ENCODE measurements at places on chromosomes 4 and X.

DNA sequence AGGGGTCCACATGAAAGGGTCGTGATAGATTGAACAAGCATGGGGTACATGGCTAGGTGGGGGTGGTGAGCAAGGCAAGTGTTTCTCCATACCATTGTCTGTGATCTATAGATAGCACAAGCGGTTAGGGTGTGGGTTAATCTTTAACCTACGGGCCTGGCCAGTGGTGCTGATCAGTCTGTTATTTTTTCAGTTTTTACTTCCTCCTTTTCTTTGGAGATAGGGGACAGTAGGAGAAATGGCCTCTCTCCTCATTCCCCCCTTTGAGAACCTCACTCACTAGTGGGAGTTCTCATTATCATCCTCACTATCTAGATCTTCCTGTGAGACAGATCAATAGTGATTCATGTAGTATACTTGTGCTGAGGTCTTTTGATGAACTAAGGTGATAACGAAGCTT lies 16.2 kb upstream of the GPKOW start:
- no peak for DNase-seq

- DNase-seq: no peak
Measured at GRCh38 chrX:132576939-132577338, 88.1 kb upstream of the MBNL3 start.

- no peak for DNase-seq
Measured at GRCh38 chr4:123488916-123489315, 92.3 kb downstream of the SPRY1 start.

DNA sequence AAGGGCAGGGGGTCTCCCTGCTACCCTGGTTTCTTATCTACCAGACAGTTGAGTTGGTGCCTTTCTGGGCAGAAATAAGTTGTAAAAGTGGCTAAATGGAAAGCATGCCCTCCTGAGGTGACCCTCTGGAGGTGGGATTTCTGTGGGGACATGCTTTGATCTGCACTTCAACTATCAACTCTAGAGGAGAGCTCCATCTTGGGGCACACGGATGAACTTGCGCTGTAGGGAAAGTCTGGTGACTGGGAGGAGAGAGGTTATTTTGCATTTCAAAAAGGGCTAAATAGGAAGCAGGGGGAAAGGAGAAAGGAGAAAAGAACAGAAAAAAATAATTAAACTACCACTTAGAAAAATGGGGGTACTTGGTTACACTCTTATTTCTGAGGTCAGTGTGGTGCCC lies 12.7 kb upstream of the RHOXF2B start:
- no peak for DNase-seq

GRCh38 chr4:122453384-122453995 lies 3.0 kb downstream of the IL2 start:
- no peak for DNase-seq

DNA sequence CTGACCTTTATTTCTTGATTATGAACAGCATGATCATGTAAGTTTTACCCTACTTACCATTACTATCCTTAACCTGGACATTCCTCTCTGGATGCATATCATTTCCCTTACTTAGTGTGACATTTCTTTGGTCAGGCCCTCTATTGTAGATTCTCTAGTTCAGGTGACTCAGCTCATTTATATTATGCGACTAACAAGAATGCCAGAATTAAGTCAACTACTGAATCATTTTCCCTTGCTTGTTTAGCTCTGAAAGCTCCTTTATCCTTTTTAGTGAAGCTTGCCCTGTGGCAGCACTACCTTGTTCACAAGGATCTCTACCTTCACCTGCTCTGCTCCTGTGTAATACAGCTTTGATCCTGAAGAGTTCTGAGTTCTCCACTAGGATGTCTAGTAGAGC lies 15.1 kb upstream of the UGT2B17 start:
- DNase-seq: no peak

GRCh38 chr4:80461412-80461811 lies 125.9 kb downstream of the CFAP299 start:
- DNase-seq: no peak

DNA sequence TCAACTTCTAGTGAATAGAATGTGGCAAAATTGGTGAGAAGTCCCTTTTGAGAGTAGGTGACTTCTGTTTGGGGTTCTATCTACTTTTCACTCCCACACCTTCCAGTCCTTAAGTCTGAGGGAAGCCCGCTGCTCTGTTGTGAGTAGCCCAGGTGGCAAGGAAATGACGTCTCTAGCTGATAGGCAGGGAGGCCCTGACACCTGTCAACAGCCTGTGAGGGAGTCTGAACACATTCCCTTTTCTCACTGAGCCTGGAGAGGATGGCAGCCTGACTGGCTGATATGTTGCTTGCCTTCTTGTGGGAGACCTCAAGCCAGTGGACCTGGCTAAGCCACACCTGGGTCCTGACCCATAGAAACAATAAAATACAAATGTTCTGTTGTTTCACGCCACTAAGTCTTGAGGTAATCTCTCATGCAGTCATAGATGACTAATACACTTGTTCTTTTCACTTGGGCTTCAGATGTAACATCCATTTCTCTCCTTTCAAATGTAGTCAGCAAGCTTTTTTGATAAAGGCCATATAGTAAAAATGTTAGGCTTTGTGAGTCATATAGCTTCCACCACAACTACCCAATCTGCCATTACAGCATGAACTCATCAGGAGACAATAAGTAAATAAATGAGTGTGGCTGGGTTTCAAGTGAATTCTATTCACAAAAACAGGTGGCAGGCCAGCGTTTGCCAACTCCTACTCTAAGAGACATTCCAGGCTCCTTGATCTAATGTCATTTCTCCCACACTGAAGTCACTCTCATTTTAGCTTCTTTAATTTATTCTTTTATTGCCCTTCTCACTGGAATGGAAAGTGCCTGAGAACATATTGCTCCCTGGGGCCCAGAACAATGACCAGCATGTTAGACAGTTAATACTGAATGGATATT lies 265.1 kb upstream of the MAD2L1 start:
- no peak for DNase-seq

GRCh38 chr4:104901961-104902605 lies 244.6 kb upstream of the TET2 start:
- no peak for DNase-seq

DNA sequence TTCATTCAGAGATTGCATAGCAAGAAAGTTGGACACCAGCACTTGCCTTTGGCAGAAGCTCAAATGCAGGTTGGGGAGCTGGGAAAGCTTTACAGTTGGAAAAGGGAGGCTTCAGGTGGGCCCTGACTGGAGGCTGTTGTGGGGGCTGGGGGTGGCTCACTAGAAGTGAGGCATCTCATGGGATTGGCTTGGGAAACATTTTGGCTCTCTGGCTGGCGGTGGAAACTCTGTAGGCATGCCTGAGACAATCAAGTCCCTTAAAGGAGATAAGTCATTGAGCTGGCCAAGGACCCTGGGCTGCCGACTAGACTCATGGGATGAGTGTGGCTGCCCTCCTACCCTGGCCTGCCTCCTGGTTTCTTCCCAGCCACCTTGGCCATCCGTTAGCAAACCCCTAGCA lies 31.4 kb upstream of the STS start:
- DNase-seq: no peak

DNA sequence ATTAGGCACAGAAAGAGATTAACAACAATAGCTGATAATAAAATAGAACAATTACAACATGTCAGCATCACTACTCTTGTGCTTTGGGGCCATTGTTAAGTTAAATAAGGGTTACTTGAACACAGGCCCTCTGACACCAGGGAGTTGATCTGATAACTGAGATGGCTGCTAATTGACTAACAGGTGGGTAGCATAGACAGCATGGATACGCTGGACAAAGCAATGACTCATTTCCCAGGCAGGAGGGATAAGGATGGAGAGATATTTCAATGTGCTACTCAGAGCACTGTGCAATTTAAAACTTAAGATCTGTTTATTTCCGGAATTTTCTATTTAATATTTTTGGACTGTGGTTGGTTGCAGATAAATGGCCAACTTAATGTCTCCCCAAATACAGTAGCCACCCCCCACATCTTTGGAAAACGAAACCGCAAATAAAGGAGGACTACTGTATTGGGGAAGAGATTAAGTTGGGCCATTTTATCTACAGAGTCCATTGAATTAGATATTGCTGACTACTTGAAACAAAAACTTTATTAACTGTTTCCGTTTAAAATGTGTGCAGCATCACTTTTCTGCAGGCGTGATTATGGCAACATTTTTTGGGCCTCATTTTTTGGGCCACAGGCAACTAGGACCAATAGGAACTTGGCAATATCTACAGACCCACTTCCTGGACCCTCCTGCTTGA lies 200.6 kb upstream of the KLF3 start:
- DNase-seq: no peak

DNA sequence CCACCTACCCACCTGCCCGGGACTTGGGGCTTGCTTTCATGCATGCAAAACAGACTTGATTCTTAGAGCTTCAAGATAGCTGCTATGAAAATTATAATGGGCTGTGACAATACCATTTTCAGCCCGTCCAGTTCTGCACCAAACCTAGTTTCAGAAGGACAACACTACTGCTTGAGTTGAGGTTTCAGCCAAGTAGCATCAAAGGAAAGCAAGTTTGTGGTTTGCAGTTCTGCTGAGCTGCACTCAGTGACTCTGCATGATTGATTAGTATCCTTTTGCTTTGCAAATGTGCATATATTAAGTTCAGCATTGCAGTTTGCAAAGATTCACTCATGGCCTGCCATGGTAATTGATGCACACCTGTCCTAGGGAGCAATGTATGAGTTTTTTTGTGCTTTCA lies 442.7 kb downstream of the RPA4 start:
- DNase-seq: no peak

- no peak for DNase-seq
Measured at GRCh38 chrX:70255452-70255851, 4.6 kb downstream of the P2RY4 start.

DNA sequence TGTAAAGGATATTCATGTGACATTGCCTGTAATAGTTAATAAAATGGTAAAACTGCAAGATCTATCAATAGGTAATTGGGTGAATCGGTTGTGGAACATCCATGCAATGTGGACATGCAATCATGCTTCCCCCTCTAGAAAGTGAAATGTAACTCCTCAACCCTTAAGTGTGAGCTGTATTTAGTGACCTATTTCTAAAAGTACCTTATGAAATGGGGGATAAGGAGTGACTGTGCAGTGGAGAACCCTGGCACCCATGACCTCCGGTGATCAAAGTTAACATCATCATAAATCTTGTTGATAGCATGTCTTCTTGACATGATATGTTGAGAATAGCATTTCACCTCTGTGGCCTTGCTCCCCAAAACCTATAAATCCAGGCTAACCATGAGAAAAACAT lies 53.6 kb upstream of the PPARGC1A start:
- no peak for DNase-seq

GRCh38 chr4:121951521-121952110 lies at the start of gene TRPC3:
TRPC3 (minus strand) TSS chr4:121952060; CDS start chr4:121951680, 380 bp downstream.
- peak; percentile 9 for DNase-seq

DNA sequence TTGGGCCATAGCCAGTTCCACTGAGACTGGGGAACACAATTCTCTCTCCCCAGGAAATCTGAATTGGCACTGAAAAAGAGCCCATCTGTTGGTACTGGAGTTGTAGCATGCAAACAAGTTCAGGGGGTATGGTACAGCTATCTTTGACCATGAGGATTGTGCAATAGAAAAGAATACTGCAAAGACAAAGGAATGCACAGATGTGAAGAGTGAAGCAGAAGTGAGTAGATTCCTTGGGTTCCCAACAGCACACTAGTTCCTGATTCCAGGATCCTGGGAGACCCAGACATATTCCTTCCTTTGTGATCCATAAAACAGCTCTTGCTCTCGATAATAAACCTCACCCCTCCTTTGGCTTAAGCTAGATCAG lies 43.3 kb upstream of the CTAG2 start:
- no peak for DNase-seq

- no peak for DNase-seq
Measured at GRCh38 chr4:19623866-19624265, 627.8 kb upstream of the SLIT2 start.

DNA sequence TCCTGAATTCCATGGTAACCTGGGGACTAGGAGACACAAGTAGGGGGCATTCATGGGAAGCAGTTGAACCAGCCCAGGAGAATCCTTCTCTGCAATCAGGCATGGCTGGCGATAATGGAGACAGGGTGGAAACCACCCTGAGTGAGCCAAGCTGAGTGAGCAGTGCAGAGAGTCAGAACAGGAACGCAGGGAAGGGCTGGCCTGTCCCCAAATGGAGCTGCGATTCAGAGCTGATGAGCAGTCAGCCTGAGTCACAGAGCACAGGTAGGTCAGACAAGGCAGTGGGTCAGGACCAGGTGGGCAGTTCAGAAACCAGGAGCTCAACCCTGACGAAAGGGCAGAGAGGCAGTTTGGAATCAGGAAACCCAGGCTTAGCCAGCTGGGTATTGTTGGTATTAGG lies 129.0 kb downstream of the BTC start:
- no peak for DNase-seq

GRCh38 chrX:39936886-39937770 lies 160.6 kb downstream of the BCOR start:
- no peak for DNase-seq

DNA sequence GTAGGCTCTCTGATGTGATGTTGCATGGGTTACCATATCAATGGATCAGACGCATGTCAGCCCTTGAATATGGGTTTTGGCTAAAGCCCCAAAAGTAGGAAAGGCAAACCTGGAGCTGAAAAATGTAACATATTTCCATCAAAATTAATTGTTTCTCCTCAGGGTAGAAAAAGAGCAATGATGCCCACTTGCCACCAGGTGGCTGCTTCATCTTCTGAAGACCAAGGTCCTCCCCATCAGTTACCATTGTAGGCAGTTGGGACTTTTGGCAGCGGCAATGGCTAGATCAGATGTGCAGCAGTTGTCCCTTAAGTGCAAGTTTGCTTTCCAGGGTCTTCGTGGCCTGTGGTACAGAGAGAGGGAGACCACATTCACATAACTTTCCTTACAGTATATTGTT lies 118.2 kb downstream of the NAF1 start:
- DNase-seq: no peak

- no peak for DNase-seq
Measured at GRCh38 chr4:173415885-173416653, 17.2 kb upstream of the SCRG1 start.

- DNase-seq: no peak
Measured at GRCh38 chrX:19893727-19894126, 6.3 kb upstream of the SH3KBP1 start.

DNA sequence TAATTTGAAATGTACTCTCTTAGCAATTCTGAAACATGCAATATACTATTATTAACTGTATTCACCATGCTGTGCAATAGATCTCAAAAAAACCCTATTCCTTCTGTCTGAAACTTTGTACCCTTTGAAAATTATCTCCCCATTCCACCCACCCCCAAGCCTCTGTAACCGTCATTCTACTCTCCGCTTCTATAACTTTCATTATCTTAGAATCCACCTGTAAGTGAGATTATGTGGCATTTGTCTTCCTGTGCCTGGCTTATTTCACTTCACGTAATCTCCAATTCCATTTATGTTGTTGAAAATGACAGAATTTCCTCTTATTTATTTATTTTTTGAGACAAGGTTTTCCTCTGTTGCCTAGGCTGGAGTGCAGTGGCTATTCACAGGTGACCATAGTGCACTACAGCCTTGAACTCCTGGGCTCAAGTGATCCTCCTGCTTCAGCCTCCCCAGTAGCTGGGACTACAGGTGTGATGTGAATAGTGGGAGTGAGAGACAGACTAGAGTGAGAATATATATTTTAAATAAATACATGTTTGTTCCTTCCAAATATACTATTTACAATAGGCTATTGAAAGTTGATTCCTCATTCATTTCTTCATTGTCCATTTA lies 30.5 kb downstream of the VSIG4 start:
- no peak for DNase-seq

GRCh38 chr4:156771171-156771837 lies 200.3 kb downstream of the PDGFC start:
- no peak for DNase-seq

Measured in activated T-helper 1 cell treated with Interleukin-2 at 50 U/mL for 16 hours (primary cell).